ENCODE measurements at places on chromosomes 1 and 21. TPM values are rescaled to one million over a fixed set of nuclear protein-coding genes. Genes with fewer than 3 reads are reported as not detected.

The BMP8B gene
- 1.5 TPM for total RNA-seq

The GUCA2B gene
- total RNA-seq: not detected

- DNase-seq: no peak
Observed at GRCh38 chr1:37919277-37919676, 27.6 kb downstream of the INPP5B start.

DNA sequence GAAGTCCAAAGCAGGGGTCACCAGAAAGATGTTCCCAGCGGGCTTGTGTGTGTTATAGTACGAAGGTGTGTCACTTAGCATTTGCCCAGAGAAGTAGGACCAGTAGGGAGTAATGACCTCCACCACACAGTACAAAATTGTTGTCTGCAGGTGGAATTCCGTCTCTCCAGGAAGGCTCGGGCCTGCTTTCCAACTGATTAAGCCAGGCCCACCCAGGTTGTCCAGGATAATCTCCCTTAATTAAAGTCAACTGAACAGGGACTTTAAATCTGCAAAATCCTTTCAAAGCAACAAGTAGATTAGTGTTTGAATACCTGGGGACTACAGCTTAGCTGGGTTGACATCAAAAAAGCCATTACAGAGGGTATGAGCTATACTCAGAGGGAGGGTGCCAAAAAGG lies 131.3 kb downstream of the BACH1 start:
- DNase-seq: no peak
